Left forelimb (tissue), 1 donor: ENCODE measurements at places on chromosomes 2 and 18.

DNA sequence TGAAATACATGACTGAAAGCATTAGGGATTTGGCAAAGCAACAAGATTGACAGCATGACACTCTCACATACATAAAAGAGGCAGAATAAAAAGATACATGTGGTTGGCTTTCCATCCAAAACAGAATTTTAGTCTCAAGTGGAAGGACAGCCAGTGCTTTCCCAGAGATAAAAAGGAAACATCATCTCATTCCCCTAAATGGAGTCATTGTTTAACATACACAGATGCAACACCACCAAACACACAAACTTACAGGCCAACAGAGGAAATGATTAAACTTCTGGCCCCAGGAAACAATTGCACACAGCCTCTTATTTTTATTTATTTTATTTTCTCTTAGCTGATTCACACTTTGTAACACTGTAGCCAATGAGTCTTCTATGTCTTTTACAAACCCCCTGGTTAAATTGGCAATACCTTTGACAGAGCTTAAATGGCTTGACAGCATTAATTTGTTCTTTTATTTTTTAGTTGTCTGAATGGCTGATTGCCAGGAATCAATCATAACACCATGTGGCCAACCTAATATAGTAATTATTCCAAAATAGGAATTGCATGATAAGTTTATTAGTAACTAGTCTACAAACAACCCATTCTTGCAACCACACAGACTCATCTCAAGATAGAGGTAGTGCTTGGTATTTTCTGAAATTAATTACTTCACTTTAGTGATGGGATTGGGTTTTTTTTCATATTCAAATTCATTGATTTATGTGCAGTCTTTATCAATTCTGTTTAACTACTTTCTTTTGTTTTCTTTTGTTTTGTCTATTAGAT lies 190.5 kb downstream of the RND3 start:
- no peak for DNase-seq

DNA sequence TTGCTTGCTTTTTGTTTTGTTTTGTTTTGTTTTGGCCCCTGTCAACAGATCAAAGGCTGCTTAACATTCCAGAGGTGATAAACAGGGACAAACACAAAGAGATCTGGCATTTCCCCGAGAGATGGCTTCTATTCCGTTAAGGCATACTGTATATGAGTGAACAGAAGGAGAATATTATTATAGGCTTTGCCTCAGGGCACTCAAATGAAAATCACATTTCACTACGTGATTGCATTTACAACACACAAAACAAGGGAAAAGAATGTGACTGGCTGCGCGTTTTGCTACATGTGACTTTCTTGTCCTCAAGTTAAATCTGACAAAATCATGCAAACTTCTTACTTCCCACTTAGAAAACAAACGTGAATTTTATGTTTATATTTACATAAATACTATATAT lies 1037.9 kb upstream of the DDX18 start:
- no peak for DNase-seq

DNA sequence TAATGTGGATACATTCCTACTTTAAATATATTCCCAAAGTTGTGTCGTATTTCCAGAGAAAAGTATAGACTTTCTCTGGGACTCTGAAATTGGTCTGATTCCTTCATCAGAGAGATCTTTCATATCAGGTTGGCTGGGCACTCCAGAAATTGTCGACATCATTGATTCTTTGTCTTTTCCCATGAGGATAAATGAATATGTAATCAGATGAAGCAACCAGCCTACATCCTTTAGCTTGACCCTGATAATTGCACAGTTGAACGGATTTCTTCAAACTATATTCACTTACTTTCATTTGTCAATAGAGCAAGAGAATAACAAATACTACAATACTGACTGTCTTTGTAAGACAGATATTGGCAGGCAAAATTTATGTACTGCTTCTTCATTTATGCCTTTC lies 680.2 kb upstream of the LRRTM4 start:
- DNase-seq: no peak

GRCh38 chr2:74887445-74887951 lies 53.6 kb downstream of the HK2 start:
- DNase-seq: peak; percentile 46

- no peak for DNase-seq
These were observed 88.8 kb downstream of the INHBB start for GRCh38 chr2:120434492-120435308.

- no peak for DNase-seq
These were observed 240.5 kb upstream of the CHAC2 start for GRCh38 chr2:53527056-53527455.

- DNase-seq: no peak
These were observed 18.4 kb upstream of the PRLH start for GRCh38 chr2:237547841-237548416.

- no peak for DNase-seq
These were observed 42.1 kb downstream of the NHEJ1 start for GRCh38 chr2:219118504-219118903.
